ENCODE measurements at places on chromosomes 5 and 9.

GRCh38 chr5:139644646-139645429 lies 3.3 kb upstream of the CXXC5 start:
- DNase-seq = no peak

- peak; percentile 72 for DNase-seq
Observed at GRCh38 chr5:100889165-100889743, 13.8 kb downstream of the ST8SIA4 start.

DNA sequence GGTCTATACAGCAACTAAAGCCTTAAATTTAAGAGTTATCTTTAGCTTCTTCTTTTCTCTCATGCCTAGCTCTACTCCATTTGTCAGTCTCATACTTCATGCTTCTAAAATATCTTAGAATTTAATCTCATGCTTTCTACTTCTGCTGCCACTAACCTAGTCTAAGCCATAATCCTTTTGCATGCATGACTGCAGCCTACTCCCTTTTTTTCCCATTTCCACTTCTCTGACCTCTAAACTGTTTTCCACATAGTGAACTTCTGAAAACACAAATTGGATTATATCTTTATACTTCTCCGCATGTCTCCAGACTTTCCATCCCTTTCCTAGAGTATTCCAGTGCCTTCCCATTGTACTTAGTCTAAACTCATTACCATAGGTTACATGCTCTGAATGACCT lies 193.0 kb downstream of the XRCC4 start:
- DNase-seq = no peak

DNA sequence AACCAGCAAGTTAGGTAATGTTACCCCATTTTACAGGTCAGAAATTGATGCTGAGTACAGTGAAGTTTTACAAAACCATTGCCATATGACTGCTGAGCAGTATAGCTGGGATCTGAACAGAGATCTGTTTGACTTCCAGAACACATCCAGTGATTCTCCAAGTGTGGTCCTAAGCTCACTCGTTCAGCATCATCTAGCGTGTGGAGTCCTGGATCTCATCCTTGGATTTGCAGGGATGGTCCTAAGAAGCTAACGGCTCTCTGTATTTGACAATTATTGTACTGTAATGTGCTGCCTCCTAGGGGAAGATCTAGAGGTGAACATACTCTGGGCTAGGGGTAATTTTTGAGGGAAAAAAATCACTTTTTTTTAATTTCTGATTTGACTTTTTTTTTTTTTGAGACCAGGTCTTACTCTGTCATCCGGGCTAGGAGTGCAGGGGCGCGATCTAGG lies 1.4 kb downstream of the SLC26A2 start:
- DNase-seq = peak; percentile 37

DNA sequence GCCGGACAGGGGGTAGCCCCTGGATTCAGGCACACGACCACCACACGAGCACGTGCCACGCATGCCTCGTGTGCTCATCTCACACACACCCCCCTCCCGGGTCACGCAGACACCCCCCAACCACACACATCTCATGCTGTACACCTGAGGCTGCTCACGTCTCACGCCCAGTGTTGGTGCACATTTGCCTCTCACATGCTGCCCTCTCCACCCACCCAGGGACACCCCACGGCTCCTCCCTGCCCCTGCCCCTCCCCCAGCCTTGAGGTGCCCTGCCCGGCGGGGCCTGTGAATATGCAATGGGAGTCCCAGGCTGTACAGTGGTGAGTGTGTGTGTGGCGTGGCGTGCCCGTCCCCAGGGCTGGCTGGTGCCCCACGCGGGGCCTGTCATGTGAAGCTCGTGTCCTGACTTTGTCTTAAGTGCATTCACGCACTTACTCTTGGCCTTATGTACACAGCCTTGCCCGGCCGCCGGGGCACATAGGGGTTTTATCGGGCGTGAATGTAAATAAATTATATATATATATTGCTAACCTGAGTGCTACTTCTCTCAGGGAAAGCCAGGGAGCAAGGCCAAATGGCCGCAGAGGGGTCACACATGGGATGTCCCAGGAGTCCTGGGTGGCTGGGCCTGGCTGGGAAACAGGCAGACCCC lies 18.7 kb downstream of the HK3 start:
- DNase-seq = no peak

- no peak for DNase-seq
Observed at GRCh38 chr5:67234671-67235176, 38.1 kb upstream of the CD180 start.

GRCh38 chr9:123324767-123325183 lies 31.2 kb upstream of the CRB2 start:
- no peak for DNase-seq

DNA sequence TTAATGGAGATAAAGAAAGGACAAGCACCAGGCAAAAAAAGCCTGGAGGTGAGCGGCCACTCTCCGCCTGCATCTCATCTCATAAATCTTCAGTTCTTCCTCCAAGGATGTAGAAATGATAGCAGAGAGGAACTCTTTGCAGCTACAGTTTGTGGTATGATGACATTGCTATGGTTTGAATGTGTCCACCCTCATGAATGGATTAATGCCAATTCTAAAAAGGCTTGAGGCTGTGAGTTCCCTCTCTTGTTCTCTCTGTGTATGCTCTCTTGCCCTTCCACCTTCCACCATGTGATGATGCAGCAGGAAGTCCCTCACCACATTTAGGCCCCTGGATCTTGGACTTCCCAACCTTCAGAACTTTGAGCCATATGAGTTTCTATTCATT lies 126.4 kb downstream of the SPOCK1 start:
- no peak for DNase-seq

DNA sequence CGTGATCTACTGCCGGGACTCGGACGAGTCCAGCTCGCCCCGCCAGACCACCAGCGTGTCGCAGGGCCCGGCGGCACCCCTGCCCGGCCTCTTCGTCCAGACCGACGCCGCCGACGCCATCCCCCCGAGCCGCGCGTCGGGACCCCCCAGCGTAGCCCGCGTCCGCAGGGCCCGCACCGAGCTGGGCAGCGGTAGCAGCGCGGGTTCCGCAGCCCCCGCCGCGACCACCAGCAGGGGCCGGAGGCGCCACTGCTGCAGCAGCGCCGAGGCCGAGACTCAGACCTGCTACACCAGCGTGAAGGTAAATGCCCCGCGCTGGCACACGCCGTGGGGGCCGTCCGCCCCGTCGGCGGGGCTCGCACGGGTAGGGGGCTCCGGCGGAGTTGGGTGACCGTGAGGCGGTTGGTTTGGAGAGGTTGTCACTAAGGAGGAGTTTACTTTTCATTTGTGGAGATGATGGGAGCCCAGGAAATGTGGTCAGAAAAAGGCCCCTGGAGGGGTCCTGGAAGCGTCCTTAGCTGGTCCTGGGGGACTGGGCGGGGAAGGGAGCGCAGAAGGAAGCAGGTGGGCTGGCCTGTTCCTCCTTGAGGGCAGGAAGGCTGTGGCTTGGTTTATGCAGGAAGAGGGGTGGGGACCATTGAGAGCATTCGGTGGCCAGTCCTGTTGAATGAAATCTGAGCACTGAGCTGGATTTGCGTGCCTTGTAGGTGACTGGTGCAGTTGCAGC lies 647 bp downstream of the PDE8B start:
- DNase-seq = no peak

DNA sequence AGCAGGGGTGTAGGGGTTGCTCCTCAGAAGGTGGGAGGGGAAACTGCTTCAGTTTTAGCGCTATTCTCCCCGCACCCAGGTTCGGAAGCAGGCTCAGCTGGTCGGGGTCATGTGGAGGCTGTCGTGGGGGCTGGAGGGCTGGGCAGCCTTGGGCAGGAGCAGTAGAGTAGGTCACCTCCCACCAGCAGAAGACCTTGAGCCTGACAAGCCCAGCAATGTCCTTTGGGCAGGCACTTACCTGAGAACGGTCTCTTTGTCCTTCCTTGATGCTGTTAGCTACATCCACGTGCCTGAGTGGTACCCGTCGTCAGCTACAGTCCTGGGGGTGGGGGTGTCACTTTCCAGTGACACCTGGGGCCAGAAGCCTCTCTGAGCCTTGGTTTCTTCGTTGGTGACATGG lies 20.3 kb downstream of the ENHO start:
- no peak for DNase-seq

DNA sequence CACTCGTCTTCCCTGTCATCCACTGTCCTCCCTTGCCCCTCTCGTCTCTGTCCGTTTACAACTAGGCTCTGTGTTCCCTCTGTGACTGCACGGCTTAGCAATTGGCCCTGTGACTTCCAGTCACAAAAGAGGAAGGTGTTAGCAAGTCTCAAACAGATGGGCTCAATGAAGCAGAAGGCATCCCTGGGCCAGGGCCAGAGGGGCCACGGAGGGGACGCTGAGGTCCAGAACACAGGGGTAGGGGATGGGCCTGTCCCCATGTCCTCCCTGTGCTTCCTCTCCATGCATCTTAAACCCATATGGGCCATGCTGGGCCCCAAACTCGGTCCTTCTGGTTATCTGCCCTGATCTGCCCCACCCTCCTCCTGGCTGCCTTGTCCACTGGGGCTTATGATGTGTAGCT lies at the start of gene CD72:
Gene CD72 (minus strand): TSS at position 89 of the 403 bp plus-strand sequence. CDS start 110 bp downstream, outside the sequence.
- DNase-seq = no peak

GRCh38 chr9:132201780-132202703 lies 40.2 kb downstream of the NTNG2 start:
- no peak for DNase-seq

GRCh38 chr9:129362287-129363000 lies 184.4 kb upstream of the IER5L start:
- no peak for DNase-seq

DNA sequence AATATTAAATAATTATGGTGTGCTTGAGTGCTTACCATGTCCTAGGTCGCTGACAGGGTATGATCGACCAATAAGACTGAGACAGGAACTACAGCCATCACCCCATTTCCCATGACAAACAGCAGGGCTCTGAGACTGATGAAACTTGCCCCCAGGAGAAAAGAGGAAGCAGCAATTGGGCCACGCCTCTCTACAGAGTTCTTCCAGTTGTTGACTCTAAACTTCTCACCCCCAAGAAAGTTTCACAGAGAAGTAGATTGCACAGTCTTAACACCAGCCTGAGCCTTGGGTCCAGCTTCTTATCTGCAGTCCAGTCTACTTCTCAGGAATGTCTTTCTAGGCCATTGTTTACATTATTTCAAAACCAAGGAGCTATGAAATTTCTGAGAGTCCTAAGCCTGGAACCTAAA lies 182.2 kb upstream of the ANKRD55 start:
- DNase-seq = no peak

DNA sequence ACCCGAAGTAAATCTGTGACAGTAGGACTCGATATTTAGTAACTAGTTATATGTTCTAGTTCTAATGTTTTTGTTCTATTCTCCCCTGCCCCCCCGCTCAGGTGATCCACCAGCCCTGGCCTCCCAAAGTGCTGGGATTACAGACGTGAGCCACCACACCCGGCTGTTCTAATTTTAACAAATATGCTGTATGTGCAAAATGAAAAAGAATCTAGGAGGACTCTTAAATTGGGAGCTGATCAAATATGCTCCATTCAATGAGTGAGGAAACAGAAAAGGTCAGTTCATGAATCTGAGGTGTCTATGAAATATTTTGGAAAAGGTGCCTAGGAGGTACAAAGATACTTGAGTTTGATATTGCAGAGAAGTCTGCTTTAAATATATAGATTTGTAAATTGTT lies 16.8 kb downstream of the CENPK start:
- DNase-seq = no peak

GRCh38 chr9:9536523-9536922 lies 1076.3 kb downstream of the PTPRD start:
- DNase-seq = no peak

DNA sequence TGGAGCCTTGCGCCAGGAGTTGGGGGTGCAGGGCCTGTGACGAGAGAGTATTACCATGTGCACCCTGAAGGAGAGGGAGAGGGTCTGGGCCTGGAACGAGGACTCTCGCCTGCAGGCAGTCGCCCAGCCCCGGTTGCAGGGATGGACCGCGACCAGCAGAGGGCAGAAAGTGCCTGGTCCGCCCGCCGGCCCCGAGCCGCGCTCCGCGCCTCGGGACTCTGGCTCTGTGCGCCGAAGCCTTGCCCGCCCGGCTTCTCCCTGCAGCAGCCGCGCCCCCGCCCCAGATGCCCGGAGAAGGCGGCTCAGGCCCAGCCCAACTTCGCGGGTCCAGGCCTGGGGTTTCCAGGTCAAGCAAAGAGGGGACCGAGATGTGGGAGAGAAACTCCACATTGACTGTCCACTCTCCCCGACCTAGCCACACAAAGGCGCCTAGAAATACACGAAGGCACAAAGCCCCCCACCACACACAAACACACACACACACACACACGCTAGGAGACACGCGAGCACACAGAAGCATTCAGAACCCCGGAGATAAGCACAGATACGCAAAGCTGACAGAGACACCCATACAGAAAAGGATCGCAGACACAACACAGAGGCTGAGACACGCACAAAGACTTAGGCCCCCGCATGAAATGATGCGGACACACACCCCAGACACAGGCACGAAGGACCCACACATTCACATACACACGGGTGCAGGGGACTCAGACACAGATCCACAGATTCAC lies 2.0 kb upstream of the LMX1B start:
- peak; percentile 81 for DNase-seq

DNA sequence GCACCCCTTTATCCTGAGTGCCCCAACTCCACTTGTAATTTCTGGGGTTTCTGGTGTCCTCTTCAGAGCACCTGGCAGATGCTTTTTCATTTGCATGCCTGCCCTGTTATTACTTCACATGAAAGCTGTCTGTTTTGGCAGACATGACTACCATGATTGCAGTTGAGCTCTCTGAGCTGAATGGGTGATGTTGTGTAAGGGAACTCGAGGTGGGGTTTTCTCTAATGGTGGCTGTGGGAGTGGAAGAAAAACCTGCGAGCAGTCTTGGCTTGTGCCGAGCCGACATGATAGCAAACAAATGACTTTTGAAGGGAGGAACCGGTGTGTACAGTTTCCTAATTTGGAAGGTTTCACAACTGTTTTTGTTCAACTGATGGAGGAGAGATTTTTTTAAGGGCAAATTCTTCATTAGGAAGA lies 196.2 kb downstream of the AOPEP start:
- no peak for DNase-seq

GRCh38 chr9:21991072-21991959 lies 2.9 kb downstream of the CDKN2A start:
- DNase-seq = no peak

DNA sequence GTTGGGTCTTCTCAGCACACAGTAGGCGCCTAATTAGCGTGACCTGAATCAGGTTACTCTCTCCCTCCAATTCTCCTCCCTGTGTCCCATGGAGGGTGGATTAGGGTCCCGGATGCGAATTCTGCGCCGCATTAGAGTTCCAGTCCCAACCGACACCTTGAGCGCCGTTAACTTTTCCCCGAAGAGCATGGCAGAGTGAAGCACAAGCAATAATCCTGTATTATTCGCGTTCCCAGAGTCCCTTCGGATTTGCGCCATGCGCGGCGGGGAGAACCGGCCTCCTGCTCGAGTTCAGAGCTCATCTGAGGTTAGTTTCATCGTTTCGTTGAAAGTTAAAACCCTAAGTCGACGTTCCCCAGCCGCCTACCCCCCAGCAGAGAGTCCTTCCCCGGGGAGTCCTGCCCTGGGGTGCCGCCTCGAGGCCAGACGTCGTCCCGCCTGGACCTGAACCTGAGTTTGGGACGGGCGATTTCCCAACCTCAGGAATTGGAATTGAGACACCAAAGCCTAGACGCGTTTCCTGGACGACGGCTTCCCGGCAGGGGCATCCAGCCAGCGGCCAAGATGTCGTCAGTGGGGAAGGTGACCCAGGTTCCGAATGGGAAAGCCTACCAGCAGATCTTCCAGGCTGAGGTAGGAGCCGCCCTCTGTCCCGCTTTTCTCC lies at the start of gene CCDC180:
Gene CCDC180 (plus strand): TSS at position 160 of the 664 bp plus-strand sequence. CDS start 405 bp downstream, at position 565.
- DNase-seq = no peak

Measured in activated CD4-positive, alpha-beta T cell treated with anti-CD3 and anti-CD28 coated beads, Interleukin-10, Interleukin-2, amounts not matched to agents 100 ng/mL and 50 ng/mL, durations not matched to agents 16 hours and 8 hours (primary cell).